ENCODE measurements at places on chromosomes 2 and 18.

GRCh38 chr18:48577478-48578190 is 38.8 kb downstream of the CTIF start:
- DNase-seq, result no peak

DNA sequence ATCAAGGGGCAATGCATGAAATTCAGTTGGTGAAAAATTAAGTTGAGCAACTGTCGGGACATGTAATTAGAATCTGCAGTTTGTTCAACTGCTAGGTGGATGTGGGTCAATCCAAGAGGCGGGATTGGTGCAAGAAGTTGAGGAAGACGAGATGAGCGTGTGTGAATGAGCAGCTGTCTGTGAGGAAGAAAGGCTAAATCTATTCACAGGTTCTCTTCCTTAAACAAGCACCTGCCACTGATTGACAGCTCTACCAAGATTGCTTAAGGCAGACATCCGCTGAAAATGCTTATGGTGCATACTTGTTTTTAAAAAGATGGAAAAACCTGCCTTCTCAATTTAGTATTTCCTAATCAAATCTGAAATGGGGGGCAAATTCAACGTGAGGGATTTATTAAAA is 323.4 kb upstream of the THUMPD2 start:
- no peak for DNase-seq

DNA sequence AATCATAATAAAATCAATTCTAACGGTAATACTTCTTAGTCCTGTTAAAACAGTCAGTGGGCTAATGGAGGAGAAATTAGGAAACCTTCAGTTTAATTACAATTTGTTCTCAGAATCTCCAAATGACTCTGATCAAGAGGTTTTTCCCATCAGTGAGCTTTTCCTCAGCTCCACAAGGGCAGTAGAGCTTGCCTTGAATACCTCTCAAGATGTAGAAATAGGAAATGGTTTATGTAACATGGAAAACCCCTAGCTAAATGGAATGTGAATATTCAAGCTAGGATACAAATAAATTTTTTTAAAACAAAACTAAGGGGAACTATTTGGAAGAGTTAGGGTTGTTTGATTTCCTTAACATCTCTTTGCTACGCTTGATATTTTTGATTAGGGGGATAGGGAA is 87.5 kb downstream of the PLEKHM3 start:
- DNase-seq, result no peak

GRCh38 chr2:235378246-235378645 is 115.6 kb upstream of the AGAP1 start:
- DNase-seq, result no peak

- DNase-seq, result no peak
Measured at GRCh38 chr2:20722592-20723240, 55.8 kb downstream of the GDF7 start.

- DNase-seq, result no peak
Measured at GRCh38 chr2:1863861-1864260, 119.5 kb upstream of the PXDN start.

DNA sequence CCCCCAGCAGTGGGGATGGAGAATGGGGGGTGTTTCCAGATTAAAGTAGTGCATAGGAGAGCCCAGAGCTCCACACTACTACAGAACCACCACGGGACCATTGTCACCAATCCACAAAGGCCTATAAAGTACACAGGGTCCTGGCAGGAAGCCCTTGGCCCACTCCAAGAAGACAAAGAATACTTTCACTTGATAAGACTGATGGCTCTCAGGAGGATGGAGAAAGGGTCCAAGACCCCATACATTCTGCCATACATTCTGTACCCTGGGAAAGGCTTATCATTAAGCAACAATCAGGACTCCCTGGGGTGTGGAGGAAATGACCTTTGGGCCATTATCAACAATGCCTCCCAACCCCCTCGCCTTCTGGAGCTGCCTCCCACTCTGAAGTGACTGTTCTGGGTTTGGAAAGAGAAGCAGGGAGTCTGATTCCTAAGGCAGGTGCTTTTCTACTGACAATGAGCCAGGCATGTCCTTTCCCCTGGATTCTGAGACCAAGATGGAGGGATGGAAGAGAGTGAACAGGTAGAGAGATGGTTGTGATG is 85.4 kb downstream of the XDH start:
- no peak for DNase-seq

- no peak for DNase-seq
Measured at GRCh38 chr18:3329471-3329870, 67.5 kb downstream of the MYL12B start.

DNA sequence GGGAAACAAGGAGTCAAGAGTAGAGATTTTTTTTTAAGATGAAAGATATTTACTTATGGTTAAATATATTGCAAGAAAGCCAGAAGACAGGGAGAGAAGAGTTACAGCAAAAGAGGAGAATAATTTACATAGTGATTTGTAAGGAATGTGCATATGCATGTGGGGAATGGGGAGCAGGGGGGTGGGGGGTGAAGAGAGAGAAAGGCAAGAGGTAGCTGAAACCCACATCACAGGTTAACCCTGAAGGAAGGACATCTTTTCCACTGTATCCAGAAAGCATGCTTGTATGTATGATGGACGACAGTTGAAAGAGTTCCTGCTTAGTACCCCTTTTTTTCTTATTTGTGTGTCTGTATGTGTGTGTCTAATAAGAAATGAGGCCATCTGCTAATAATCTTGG is 371.9 kb downstream of the RAD51AP2 start:
- no peak for DNase-seq

DNA sequence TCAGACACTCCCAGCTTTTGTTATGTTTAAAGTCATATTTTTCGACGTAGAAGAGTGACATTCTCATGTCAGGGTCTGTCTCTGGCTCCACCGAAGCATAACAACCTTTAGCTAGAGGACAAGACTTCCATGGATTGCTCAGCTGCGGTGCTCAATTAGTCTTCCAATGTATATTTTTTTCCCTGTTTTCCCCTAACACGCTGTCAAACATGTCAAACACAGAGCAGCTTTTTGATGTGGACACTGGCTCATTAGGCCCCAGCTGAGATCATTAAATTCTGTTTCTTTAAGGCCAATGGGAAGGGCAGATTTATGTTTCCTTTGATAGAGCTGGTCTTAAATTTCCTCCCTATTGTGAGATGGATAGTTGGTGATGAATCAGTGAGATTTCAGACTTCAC is 525.4 kb downstream of the PIK3C3 start:
- no peak for DNase-seq

- no peak for DNase-seq
Measured at GRCh38 chr2:173350383-173350782, 4.3 kb upstream of the CDCA7 start.

- DNase-seq, result no peak
Measured at GRCh38 chr2:3428577-3428976, 49.1 kb downstream of the TRAPPC12 start.

DNA sequence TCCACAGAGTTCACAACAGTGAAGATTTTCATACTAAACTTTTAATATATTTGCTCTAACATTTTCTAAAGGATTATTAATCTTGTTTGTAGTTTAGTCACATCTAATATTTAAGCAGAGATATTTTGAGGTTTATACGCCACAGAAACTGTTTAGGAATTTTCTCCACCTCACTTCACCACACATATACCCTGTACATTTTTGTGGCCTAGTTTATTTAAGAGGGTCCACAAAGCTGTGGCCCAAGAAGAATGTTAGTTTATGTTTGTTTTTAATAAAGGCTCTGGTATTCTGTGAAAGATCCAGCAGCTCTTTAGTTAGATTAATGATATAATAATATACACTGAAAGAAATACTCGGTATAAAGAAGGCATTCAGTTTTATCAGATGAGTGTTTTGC is 132.7 kb upstream of the TTC27 start:
- DNase-seq, result no peak

GRCh38 chr2:235605312-235606003 is 111.6 kb downstream of the AGAP1 start:
- DNase-seq, result peak; percentile 87

DNA sequence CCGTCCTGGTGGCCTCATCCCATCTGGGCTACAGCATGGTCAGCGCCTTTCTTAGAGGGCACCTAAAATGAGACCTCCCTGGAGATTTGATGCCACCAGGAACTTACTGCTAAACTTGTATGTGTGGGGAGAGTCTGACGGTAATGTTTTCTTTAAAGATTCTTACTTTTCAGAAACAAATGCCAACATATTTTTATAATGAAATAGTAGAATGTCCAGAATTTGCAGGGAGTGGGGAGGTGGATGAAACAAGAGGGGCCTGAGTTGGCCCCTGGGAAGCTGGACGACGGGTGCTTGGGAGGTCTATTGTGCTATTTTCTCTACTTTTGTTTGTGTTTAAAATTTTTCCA is 118.8 kb upstream of the CTDP1 start:
- DNase-seq, result no peak

DNA sequence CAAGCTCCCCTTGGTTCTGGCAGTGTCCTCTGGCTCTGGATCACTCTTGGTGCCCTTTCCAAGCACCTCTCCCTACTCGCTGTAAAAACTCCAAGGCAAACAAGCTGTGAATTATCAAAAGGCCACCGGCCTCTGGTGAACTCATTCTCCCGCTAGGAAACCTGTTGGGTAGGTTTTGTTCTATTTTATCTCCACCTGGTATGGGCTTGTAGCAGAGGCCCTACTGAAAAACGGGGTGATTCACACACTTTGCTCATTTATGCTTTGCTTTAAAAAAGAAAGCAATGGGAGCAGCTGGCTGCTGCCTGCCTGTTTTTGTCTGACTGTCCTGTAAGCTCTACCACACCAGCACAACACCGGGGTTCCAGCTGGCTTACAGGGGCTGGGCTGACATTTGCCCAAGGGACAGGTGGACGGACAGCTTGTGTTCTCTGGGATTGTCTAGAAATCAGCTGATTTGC is 56.8 kb downstream of the SH3BP4 start:
- DNase-seq, result no peak

DNA sequence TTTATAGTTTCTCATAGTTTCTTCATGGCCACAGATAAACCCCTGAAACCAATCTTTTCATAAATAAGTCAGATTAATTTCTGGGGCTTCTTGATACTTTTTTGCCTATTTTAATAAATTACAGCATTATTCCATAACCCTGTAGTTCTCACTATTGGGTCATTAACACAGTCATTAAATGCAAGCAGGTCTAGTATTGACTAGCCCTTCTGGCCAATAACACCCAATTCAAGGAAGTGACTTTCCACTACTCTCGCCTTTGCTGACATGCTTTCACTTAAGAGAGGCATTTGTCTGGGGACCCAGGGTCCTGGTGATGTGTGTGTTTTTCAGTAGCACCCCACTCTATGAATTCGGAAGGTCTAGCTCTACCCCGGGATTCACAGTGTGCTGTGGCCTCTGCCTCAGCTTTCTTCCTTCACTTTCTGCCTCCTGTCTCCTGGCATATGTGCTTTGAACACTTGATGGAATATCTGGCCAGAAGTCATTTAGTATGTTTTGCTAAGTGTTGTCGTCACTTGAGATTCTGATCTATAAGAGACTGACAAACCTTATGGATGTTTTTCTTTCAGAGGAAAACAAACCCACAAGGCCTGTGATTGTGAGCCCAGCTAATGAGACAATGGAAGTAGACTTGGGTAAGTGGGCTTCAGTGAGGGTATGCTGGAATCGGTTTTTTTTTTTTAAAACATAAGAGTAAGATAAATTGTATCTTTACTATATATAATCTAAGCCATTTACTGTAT is 18.6 kb upstream of the IL1RL2 start:
- no peak for DNase-seq
